ENCODE measurements at places on chromosomes 3 and 15. TPM values are rescaled to one million over a fixed set of nuclear protein-coding genes. Genes with fewer than 3 reads are reported as not detected.

PRRT3 gene
- 1.8 TPM for total RNA-seq

ISLR gene
- total RNA-seq = 43.7 TPM

ICE2 gene
- total RNA-seq = 45.1 TPM

RHOV gene
- total RNA-seq = 1.5 TPM

IL17RB gene
- total RNA-seq = 7.4 TPM

AGBL1 gene
- total RNA-seq = 3.3 TPM

SLC28A1 gene
- total RNA-seq = not detected

ESYT3 gene
- total RNA-seq = 44.4 TPM

TXNRD3 gene
- total RNA-seq = 9.6 TPM

HHATL gene
- 1.0 TPM for total RNA-seq

EPHA6 gene
- 0.23 TPM for total RNA-seq

C15orf40 gene
- total RNA-seq = 13.0 TPM

RASL12 gene
- total RNA-seq = 24.3 TPM
